ENCODE measurements at places on chromosomes 6 and 20.

- no peak for DNase-seq
Observed at GRCh38 chr20:57260934-57261333, 5.5 kb downstream of the BMP7 start.

GRCh38 chr6:116884530-116884929 lies 7.5 kb downstream of the RFX6 start:
- DNase-seq: no peak

GRCh38 chr6:20211941-20212391 lies 303 bp downstream of the MBOAT1 start:
- no peak for DNase-seq

DNA sequence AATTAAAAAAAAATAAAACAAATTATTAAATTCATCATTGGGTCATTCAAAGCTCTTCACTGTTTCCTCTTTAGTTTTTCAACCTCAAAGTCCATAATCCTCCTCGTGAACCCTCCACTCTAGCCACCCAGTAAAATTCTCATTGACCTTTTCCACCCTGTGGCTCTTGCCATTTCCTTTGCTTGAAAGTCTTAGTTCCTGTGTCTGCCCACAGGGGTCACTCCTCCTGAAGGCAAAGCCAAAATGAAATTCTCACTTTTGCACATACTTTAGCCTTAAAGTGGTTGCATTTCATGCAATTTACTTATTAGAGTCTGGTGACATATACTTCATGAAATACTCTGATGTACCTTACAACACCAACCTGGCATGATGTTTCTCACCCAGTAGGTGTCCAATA lies 263.7 kb downstream of the BMP2 start:
- no peak for DNase-seq

DNA sequence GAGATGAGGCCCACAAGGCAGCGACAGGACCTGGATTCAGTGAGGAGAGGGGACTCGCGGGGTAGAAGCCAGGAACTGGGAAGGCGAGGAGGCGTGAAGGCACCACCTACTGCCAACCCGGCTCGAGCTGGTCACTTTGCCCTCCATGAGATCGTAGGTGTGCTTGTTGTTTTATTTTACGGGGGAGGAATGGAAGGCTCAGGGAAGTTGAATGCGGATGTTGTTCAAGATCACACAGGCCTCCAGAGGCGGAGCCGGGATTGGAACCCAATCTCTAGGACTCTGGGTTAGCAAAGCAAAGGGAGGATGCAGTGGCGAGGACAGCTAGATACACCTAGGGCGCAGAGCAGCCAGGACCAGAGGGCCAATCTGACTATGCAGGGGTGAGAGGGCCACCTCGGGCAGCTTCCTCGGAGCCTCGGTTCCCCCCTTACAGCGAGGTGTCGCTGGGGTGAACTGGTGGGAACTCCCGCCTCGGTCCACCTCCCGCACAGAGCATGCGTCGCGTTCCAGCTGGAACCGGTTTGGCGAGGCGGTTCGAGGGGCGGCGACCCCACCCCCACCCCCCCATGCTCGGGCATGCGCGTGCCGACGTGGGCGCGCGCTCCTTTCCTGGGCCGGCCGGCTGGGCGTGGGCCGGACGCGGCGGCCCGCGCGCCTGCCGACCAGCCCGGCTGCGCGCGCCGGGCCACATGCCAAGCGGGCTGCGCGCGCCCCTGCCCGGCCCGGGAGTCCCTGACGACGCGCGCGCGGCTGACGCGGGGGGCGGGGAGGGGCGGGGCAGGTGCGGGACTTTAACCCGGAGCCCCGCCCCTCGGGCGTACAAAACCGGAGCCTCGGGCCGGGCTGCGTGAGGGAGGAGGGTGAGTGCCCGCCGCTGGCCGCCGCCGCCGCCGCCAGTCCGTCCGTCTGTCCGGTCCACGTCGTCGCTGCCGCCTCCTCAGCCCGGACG lies 80.4 kb upstream of the MYL9 start:
- DNase-seq: peak; percentile 88

DNA sequence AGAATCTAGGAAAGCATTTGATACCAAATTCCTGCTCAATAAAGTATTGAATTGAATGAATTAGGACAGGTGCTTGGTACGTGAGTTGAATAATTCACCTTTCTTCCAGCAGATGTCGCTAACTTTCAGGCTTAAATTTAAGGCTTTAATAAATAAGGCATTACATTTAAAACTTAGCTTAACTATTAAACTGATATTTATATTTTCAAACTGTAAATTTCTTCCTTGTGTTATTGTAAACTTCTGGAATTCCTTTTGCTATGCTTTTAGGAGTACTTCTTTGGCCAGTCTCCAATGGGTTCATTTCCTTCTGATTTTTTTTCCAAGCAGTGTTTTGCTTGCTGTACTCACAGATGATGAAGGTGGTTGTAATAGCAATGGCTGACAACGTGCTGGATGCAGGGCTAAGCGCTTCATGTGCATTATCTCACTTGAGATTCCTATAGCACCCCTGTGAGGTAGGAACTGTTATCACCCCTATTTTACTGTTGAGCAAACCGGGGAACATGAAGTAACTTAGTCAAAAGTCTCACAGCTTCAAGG lies 71.3 kb upstream of the SLC2A12 start:
- no peak for DNase-seq

DNA sequence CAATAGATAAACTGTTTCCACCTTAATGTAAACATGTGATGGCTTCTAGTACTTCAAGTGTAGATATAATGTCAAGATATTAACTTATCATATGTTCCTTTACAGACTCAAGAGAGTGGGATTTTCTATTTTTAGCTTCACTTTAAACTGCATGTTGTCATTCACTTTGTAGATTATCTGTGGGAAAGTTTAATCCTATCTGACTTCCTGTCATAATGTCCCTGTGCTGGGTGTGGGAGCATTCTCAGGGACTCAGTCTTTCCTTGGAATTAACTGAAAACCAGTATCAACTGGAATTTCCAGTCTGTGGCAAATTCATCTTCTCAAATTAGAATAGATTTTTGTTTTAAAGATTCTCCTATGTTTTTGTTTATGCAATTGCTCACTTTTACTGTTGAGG lies 226.1 kb upstream of the FERMT1 start:
- no peak for DNase-seq

DNA sequence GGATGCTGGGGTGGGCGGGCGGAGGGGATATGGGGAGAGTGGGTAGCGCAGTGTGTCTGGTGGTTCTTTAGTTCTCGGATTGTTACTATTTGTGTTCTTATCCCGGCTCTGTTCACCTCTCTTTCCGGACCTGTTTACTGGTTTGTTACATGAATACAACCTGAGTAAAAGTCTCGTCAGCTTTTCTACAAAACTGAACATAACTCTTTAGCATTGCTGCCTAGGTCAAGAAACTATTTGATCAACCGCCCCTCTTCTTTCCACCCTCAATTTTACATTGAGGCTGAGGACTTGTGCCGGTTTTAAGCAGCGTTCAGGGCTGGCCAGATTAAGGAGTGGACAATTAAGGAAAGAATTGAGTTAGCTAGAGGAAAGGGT lies 625 bp downstream of the ABT1 start:
- DNase-seq: no peak

DNA sequence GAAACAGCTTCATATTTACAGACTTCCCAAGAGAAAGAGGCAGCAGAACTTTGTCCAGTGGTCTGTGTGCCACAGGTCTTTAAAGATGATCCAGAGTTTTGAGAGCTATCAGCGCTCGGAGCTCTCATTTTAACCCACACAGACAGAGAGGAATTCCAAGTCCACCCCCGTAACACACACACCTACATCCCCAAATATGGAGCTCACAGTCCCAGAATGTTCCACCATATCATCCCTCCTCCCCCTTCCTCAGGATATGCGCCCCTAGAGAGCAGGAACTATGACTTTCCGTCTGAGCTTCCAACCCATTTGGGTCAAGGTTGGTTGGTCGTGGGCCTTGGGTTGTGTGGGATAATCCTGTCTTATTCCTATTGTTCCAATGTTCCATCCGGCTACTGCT lies at the start of gene DEFB128:
Gene DEFB128 (minus strand): TSS at position 101 of the 400 bp plus-strand sequence. CDS start 88 bp downstream, at position 13.
- DNase-seq: no peak

DNA sequence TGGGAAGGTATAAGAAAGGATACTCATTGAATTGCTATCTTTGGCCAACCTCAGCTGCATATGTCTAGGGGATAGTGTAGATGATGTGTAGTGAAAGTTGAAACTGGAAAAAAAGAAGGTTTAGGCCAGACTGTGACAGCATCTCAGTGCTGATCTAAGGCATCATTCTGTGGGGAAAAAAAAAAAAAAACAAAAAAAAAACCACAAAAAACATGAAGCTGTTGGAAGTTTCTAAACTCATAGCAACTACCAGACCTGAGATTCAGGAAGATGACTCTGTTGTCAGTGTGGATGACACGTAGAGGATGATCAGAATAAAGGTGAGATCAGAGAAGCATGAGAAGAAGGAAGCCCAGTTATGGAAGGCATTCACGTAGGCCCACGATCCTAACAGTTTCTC lies 100.8 kb upstream of the CNKSR3 start:
- DNase-seq: no peak

DNA sequence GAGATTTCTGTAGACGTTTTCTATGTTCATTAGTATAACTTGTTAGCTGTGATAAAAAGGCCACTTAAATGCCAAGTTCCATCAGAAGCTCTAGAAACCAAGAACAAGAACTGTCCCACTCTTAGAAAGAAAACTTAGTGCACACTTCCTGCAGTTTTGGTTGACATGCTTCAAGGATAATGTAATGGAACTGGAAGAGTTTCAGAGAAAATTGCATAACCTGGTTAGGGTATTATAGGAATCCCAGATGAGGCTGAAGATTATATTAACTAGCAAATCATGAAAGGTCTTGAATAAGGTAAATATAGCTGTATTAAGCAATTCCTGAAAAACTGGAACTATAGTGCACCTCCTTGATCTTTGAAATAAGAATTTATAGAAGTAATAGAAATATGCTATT lies 1.8 kb upstream of the PHACTR2 start:
- DNase-seq: no peak

DNA sequence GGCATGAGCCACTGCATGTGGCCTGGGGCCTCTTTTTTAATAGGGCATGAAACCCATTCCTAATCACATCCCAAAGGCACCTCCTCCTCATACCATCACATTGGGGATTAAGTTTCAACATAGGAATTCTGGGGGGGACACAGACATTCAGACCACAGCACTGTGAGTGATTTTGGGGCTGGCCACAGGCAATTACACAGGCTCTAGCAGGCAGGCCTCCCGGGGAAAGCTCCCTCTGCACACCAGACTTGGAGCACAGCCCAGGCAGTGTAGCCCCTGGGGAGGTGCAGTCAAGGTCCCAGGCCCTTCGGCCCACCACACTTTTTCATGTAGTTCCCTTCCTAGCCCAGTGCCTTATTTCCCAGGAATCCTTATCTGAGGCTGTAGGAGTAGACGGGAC lies 5.5 kb downstream of the SFT2D1 start:
- DNase-seq: no peak

DNA sequence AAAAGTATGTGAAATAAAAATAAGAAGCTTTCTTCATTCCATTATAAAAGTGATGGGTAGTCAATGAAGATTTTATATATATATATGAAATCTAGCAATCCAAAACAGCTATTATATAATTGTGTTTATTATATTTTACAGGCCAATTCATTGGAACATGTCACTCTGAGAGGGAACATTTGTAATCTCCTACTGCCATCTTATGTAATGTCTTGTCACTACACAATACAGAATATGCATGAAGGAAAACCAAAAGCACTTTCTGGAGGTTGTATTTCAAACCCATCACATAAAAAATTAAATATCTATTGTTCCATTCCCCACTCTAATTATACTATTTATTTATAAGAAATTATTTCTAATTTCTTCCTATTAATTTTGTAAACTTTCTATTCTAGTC lies 31.5 kb upstream of the IRAK1BP1 start:
- DNase-seq: no peak

DNA sequence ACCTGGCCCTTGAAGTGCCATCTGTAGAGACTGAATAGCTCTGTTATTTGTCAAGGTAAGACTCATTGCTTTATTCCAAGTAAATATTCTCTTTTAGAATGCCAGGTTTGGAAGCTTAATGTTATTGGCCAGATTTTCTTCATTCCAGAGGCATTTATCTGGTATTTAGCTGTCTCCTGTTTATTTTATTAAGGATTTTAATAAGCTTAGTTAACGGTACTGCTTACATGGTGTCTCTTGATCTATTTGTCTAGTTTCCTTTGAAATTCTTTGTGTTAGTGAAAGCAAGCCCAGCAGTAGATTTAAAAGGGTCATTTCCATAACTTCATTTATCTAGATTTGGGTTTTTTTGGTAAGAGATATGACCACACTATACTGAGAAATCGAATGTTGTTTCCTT lies 7.7 kb downstream of the RALY start:
- no peak for DNase-seq

DNA sequence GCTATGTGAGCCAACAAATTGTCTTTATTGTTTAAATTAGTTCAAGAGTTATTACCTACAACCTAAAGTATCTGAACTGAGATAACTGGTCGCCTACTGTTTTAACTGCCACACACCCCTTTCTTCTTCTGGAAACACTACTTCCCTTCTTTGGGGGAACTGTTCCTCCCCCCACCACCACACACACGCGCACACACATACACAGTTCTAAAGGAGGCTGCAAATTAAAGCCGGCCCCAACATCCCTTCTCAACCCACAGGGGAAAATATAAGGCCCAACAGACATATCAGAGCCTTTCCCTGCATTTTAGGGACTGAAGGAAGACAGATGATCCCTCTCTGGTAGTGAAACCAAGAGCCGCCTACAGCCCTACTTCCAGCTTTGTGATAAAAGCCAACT lies 348.0 kb upstream of the JARID2 start:
- no peak for DNase-seq

DNA sequence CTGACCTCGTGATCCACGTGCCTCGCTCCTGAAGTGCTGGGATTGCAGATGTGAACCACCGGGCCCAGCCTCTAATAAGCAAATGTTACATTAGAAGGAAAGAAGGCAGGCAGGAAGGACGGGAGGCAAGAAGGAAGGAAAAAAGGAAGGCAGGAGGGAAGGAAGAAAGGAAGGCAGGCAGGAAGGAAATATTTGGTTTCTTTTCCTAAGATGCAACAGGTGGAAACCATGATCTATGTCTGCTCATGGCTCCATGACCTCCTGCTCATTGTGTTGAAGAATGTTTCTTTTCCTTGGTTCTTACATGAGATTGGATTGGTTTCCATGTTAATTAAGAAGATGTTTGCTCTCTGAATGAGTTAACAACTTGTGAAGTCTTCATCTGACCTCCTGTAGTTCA lies 91.8 kb upstream of the SNX9 start:
- DNase-seq: no peak

DNA sequence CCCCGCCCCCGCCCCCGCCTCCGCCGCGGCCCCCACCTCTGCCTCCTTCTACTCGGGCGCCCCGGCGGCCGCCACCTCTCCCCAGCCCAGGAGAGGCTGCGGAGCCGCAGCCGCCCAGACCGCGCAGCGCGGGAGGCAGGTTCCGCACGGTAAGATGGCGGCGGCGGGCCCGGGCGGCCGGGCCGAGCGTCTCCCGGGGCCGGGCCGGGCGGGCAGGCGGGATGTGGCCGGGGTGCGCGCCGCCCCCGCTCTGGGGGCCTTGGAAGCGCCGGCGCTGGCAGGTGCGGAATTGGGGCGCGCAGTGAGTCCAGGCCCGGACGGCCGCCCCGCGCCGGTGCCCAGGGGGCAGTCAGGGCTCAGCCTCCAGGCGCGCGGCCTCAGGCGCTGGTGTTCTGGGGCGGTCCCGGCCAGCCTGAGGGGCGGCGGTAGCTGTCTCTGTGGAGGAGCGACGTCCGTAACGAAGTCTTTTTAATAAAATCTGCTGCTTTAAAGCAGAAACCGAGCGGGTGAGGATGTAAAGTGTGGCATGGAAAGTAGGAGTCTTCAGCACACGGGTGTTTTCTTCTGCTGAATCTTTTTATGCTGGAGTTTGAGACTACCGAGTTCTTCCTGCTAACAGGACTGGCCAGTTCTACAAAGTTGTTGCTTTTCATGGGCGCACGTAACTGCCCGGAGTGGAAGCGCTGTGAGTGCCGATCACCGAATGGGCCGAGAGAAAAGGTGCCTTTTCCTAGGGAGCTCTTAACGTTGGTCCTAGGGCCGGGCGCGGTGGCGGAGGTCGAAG lies at the start of gene GID8:
Gene GID8 (plus strand): TSS at position 43 of the 784 bp plus-strand sequence. CDS start 3,356 bp downstream, outside the sequence.
- no peak for DNase-seq

Data from activated CD4-positive, CD25-positive, alpha-beta regulatory T cell (primary cell).